ENCODE measurements at places on chromosomes 13 and 19.

GRCh38 chr13:91360246-91360751 lies 12.8 kb downstream of the MIR17HG start:
- no peak for DNase-seq
- H3K4me1 ChIP-seq: peaks cover 3% of the 10 kb centered on the region
- no peaks in the 10 kb centered on the region for H3K27me3 ChIP-seq
- no peak overlapping the region for H3K27ac ChIP-seq
- peaks cover 10% of the 10 kb centered on the region for H3K36me3 ChIP-seq

- DNase-seq: no peak
- H3K4me1 ChIP-seq: peaks cover 13% of the 10 kb centered on the region
- H3K27me3 ChIP-seq: no peaks in the 10 kb centered on the region
- H3K27ac ChIP-seq: no peak overlapping the region
- peaks cover 17% of the 10 kb centered on the region for H3K36me3 ChIP-seq
Observed at GRCh38 chr19:17560205-17560595, 4.8 kb downstream of the COLGALT1 start.

- peaks cover 16% of the 10 kb centered on the region for H3K4me1 ChIP-seq
- H3K27me3 ChIP-seq: no peaks in the 10 kb centered on the region
- H3K27ac ChIP-seq: peak overlapping the region; percentile 47
Observed at GRCh38 chr13:20411638-20412342, 113.9 kb downstream of the CRYL1 start.

GRCh38 chr13:58704953-58705352 lies 1073.4 kb downstream of the PCDH17 start:
- no peaks in the 10 kb centered on the region for H3K36me3 ChIP-seq
- no peaks in the 10 kb centered on the region for H3K4me1 ChIP-seq
- H3K27me3 ChIP-seq: no peaks in the 10 kb centered on the region
- H3K27ac ChIP-seq: no peak overlapping the region
- DNase-seq: no peak

DNA sequence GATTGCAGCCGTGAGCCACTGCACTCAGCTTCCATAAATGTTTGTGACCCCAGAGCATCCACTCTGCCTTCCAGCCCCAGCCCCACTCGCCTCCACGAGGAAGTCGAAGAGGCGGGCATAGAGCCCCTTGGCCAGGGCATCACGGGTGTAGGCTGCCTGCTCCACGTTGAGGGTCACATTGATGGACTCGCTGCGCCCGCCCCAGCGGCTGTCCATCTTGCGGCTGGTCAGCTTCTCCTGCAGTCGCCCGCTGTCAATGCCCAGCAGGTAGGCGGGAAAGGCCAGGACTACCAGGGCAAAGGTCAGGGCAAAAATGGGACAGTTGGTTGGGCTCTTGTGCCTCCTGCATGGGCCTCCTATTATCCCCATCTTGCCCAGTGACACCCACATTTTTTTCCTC lies 27.2 kb downstream of the MYO1F start:
- no peak overlapping the region for H3K4me3 ChIP-seq
- DNase-seq: no peak
- no peak overlapping the region for H3K27ac ChIP-seq
- H3K4me1 ChIP-seq: no peaks in the 10 kb centered on the region

- H3K27me3 ChIP-seq: no peaks in the 10 kb centered on the region
- H3K36me3 ChIP-seq: no peaks in the 10 kb centered on the region
- no peak for DNase-seq
- no peak overlapping the region for H3K4me3 ChIP-seq
- no peak overlapping the region for H3K27ac ChIP-seq
- no peaks in the 10 kb centered on the region for H3K4me1 ChIP-seq
Observed at GRCh38 chr13:83125791-83126190, 756.5 kb downstream of the SLITRK1 start.

DNA sequence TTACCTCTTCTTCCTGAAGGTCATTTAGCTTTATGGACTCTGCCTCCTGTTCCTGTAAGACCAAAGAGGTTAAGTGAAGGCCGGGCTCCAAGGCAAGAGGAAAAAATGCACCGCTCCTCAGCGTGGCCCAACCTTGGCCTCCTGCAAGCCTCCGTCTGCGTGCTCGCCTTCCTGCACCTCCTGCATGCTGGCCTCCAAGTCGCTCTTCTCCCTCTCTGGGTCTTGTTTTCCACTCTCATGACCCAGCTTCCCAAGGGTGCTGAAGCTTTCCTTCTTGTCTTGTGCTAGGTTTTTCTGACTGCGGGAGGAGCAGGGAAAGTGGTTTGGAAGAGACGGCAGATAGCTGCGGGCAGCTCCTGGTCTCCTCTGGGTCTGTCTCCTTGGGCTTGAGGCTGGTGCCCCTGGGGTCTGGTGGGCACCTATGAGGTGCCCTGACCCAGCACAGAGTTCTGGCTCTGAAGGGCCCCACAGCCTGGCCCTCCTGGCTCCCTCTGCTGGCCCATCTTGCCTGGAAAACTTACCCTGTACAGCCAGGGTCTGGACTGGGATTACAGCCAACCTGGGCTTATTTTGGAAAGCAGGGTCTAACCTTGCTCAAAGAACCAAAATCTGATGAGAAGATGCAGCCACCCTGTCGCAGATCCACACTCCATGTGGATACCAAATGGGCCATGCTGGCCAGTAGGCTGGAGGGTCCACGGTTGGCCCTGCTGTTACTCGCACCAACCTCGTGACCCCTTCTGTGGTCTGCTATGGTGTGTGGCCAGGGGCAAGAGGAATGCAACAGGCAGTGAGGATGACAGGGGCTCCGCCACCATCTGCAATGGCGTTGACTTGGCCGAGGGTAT lies 5.2 kb downstream of the C13orf46 start:
- H3K4me3 ChIP-seq: no peak overlapping the region
- H3K27ac ChIP-seq: no peak overlapping the region
- peaks cover 34% of the 10 kb centered on the region for H3K36me3 ChIP-seq
- no peaks in the 10 kb centered on the region for H3K4me1 ChIP-seq
- no peaks in the 10 kb centered on the region for H3K27me3 ChIP-seq
- DNase-seq: no peak

- no peak for DNase-seq
- no peaks in the 10 kb centered on the region for H3K36me3 ChIP-seq
- no peak overlapping the region for H3K27ac ChIP-seq
- no peaks in the 10 kb centered on the region for H3K4me1 ChIP-seq
- H3K4me3 ChIP-seq: no peak overlapping the region
- peaks cover 33% of the 10 kb centered on the region for H3K27me3 ChIP-seq
Observed at GRCh38 chr13:110403315-110403714, 96.2 kb downstream of the COL4A2 start.

DNA sequence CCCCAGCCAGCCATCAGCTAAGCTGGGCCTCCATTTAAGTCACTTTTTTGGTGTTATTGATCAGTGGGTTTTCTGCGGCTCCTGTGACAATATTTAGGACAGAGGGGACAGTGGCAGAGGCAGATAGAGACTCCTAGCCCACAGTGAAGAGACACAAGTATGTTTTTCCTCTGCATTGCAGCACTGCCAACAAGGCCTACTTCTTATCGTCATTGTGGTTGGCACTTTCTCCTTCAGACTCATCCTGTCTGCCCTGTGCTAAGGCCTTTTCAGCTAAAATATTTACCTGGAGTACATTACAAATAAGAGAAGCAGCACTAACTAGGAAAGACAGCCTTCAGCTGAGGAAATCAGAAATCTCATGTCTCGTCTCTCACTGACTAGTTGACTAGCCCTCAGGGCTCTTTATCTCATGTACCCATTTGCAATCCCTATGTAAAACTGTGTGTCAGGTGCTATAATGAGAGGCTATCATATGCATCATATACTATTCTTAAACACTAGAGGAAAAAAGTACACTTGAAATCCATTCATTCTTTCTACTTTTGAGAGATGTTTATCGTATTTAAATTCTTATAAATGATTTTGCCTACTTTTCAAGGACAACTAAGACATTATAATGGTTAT lies 62.2 kb downstream of the ZAR1L start:
- H3K27me3 ChIP-seq: no peaks in the 10 kb centered on the region
- H3K4me3 ChIP-seq: no peak overlapping the region
- H3K27ac ChIP-seq: no peak overlapping the region
- no peak for DNase-seq
- H3K36me3 ChIP-seq: no peaks in the 10 kb centered on the region
- H3K4me1 ChIP-seq: peaks cover 6% of the 10 kb centered on the region

DNA sequence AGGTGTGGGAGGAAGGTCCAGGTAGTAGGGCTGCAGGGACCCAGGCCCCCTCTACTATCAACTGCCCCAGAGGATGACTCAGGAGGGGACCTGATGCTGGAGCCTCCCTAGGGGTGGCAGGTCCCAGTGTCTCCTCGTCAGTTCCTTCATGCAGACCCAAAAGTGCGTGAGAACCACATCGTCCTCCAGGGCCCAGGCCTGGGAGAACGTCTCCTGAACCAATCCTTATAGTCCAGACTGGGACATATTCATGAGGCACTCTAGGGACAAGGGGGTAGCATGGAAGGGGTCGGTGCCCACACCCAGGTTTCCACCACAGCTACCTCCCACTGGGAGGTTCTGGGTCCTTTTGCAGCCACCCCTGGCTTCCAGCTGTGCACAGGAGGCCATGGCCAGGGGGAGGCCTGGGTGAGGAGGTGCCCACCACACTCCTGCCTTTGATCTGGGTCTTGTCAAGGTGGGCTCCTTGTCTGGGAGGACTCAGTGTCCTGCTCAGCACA lies 38.0 kb upstream of the TPM4 start:
- H3K4me1 ChIP-seq: no peaks in the 10 kb centered on the region
- H3K36me3 ChIP-seq: no peaks in the 10 kb centered on the region
- H3K27ac ChIP-seq: no peak overlapping the region
- H3K27me3 ChIP-seq: no peaks in the 10 kb centered on the region

- peak; percentile 7 for DNase-seq
- no peak overlapping the region for H3K27ac ChIP-seq
- H3K4me1 ChIP-seq: peaks cover 9% of the 10 kb centered on the region
- no peak overlapping the region for H3K4me3 ChIP-seq
- H3K36me3 ChIP-seq: no peaks in the 10 kb centered on the region
Observed at GRCh38 chr13:41054212-41054877, 7.0 kb upstream of the WBP4 start.
